Cerebellar nuclear complex (tissue), 1 donor: ENCODE measurements at places on chromosomes 4 and X.

GRCh38 chr4:84672177-84672576, 89.2 kb downstream of the CDS1 start:
- DNase-seq, result no peak

DNA sequence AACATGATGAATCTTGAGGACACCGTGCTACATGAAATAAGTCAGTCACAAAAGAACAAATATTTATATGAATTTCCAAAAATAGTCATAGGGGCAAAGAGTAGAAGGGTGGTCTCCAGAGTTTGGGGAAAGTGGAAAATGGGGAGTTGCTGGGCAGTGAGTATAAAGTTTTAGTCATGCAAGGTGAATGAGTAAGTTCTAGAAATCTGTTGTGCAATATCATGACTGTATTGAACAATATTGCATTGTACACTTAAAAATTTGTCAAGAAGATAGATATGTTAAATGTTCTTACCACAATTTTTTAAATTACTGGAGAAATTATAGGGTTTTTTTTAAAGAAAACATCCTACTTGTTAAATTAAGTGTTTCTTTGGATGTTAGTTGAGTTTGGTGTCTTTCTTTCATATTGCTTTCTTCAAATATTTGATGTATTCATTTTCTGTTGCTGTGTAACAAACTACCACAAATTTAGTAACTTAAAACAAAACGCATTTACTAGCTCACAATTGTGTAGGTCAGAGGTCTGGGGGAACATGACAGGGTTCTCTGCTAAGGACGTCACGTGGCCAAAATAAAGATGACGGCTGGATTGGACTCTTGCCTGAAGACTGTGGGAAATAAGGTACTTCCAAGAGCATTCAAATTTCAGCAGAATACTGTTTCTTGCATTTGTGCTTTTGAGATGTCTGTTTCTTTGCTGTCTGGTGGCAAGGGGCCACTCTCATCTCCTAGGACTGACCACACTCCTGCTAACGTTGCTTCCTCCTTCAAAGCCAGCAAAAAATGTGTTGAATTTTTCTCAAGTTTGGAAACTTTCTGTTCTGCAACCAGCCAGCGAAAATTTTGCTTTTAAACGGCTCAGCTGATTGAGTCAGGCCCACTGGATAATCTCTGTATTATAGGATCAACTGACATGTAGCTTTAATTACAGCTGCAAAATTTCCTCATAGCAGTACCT, 76.7 kb downstream of the CPEB2 start:
- DNase-seq, result no peak

GRCh38 chrX:136865270-136866158, 15.0 kb downstream of the RBMX start:
- no peak for DNase-seq

DNA sequence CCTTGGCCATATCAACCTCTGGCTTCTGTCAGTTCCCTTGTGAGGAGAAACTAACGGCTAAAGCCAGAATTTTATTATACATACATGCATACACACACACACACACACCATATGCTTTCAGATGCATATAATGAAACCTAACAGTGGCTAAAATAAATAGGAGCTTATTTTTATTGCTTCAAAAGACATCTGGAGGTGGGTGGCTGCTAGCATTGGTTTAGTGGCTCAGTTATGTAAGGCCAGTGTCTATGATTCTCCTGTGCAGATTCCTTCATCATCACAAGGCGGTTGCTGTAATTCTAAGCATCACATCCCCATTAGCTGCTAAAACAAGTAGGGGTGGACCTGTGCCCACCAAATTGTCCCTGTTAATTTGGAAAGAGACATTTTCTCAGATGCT, 110.8 kb downstream of the MAPK10 start:
- DNase-seq, result no peak
